WTC11 (cell line): ENCODE measurements at places on chromosomes 2 and 18. TPM values are rescaled to one million over a fixed set of nuclear protein-coding genes. Genes with fewer than 3 reads are reported as not detected.

The RAB31 gene
- total RNA-seq: 30.8 to 34.9 TPM (median 32.9 TPM) in 3 replicates

The PPP4R1 gene
- 71.1 to 78.7 TPM (median 77.0 TPM) in 3 replicates for total RNA-seq

The SCN1A gene
- total RNA-seq: 0.62 to 1.6 TPM (median 1.0 TPM) in 3 replicates

The DIPK1C gene
- total RNA-seq: not detected in 3 replicates

The EHBP1 gene
- 30.9 to 36.4 TPM (median 35.3 TPM) in 3 replicates for total RNA-seq

The PAX8 gene
- 0.27 to 0.66 TPM (median 0.35 TPM) in 3 replicates for total RNA-seq

The FZD7 gene
- total RNA-seq: 136 to 153 TPM (median 137 TPM) in 3 replicates

The NYAP2 gene
- total RNA-seq: not detected in 3 replicates

The EFEMP1 gene
- 24.0 to 25.7 TPM (median 25.6 TPM) in 3 replicates for total RNA-seq

The RAB27B gene
- total RNA-seq: 0.30 to 0.87 TPM (median 0.80 TPM) in 3 replicates

The CCDC74B gene
- 2.8 to 5.4 TPM (median 3.4 TPM) in 3 replicates for total RNA-seq

The EXOC6B gene
- 33.7 to 38.1 TPM (median 37.7 TPM) in 3 replicates for total RNA-seq

The FHOD3 gene
- total RNA-seq: 3.8 to 4.8 TPM (median 4.6 TPM) in 3 replicates

The ITGA4 gene
- 2.0 to 3.0 TPM (median 2.7 TPM) in 3 replicates for total RNA-seq

The KRTCAP3 gene
- 41.9 to 50.0 TPM (median 49.2 TPM) in 3 replicates for total RNA-seq

The SPIRE1 gene
- 13.5 to 19.3 TPM (median 15.5 TPM) in 3 replicates for total RNA-seq

The ST8SIA5 gene
- total RNA-seq: 2.8 to 5.4 TPM (median 3.1 TPM) in 3 replicates

The LOXHD1 gene
- 0.35 to 0.64 TPM (median 0.57 TPM) in 3 replicates for total RNA-seq

The DSG1 gene
- total RNA-seq: 0.07 to 0.09 TPM in 2 of 3 replicates, not detected in the other
